HS-5 (cell line): ENCODE measurements at places on chromosomes 7 and 10.

DNA sequence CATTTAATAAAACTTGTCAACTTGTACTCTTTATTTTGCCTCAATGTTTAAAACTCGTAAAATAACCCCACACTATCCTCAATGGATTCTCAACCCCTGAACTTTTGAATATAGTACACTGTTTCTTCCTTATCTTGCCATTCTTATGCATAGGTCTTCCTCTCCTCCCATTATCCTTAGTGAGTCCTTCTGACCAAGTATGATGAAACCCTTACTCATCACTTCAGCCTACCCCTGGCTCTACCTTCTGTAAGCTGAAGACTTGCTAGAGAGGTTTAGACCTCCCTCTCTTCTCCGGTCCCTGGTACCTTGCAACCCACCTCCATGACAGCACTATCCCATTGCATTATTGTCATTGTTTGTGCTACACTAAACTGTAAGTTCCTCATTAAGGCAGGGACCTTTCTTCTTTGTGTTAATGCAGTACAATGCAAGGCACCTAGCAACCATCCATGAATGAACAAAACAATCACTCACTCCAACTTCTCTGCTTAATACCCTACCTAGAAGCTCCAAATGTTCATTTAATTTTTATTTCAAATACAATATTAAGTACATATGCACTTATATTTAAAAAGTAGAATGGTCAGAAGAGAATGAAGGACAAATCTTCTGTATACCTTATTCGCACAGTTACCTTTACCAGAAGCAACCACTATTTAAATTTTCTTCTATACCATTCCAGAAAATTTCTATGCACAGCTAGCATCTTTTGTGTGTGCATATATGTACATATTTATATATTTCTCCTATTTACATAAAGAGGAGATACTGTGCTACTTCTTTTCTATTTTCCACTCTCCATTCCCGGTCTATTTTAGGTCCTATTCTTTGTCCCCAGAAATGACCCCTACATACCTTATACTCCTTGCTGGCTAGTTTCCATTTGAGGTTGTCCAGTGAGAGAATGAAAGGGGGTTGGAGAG is 77.5 kb downstream of the SLC16A9 start:
- DNase-seq = no peak

- no peak for DNase-seq
Measured at GRCh38 chr7:37394158-37394557, 54.5 kb downstream of the ELMO1 start.

GRCh38 chr10:58557714-58558113 is 45.0 kb downstream of the BICC1 start:
- no peak for DNase-seq

- DNase-seq = no peak
Measured at GRCh38 chr7:44768628-44769371, 20.2 kb downstream of the ZMIZ2 start.

DNA sequence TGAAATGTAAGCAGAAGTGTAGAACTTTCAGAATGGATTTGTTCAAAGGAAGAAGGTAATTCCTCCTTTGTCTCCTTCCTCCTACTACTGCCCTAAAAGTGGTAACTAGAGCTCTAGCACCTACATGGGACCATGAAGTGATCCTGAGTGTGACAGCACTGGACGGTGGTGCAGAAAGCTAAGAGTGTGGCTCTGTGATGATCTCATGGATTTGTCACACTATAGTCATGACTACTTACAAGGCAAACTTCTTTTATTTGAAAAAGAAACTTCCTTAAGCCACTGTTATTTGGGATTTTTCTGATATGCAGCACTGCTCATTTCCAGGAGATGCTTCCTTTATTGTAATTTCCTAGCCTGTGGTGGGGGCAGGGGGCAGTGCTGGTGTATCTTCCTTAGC is 5.8 kb upstream of the FHIP2A start:
- no peak for DNase-seq

DNA sequence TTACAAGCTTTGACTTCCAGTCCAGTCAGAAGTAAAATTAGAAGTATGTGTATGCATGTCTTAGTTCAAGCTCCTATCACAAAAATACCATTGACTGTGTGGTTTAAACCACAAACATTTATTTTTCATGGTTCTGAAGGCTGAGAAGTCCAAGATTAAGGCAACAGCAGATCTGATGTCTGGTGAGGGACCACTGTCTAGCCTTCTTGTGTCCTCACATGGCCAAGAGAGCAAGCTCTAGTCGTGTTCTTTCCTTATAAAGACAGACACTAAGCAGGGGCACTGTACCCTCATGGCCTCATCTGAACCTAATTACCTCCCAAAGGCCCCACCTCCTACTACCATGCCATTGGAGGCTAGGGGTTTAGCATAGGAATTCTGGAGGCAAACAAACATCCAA is 41.3 kb upstream of the ARL4A start:
- DNase-seq = no peak
